ENCODE measurements at places on chromosomes 12 and 14. TPM values are rescaled to one million over a fixed set of nuclear protein-coding genes. Genes with fewer than 3 reads are reported as not detected.

COX6A1 gene
- total RNA-seq: 623 TPM

KCTD10 gene
- total RNA-seq: 83.9 TPM

TAS2R14 gene
- total RNA-seq: 1.7 TPM

TTC9 gene
- total RNA-seq: under 0.01 TPM

HSPA2 gene
- 19.9 TPM for total RNA-seq

Data from smooth muscle cell of bladder (primary cell).